ENCODE measurements at places on chromosomes 1 and 21.

- no peak for DNase-seq
Measured at GRCh38 chr1:50139339-50140181, 30.8 kb downstream of the ELAVL4 start.

GRCh38 chr1:234881893-234882771 is 246.5 kb downstream of the TOMM20 start:
- no peak for DNase-seq

DNA sequence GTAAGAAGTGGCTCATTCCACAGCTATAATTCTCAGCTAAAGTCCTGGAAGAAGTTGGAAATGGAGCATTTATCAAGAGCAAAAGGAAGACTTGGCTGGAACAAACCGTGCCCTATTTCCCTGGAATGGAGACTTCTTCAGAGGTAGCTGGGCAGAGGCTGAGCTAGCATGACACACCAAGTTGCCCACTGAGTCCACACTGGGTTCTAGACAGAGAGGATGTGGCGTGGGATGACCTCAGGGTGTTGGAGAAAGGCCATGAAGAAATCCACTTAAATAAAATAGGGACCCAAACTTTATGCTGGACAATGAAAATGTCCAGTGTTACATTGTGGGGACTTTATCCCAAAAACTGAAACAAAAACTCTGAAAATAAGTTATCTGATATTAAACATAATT is 116.2 kb downstream of the KCNJ6 start:
- no peak for DNase-seq

GRCh38 chr1:86998280-86998679 is 83.8 kb downstream of the HS2ST1 start:
- no peak for DNase-seq

GRCh38 chr1:19529664-19530063 is 44.3 kb upstream of the CAPZB start:
- DNase-seq, result no peak

GRCh38 chr1:36829066-36829465 is 205.2 kb downstream of the GRIK3 start:
- no peak for DNase-seq

DNA sequence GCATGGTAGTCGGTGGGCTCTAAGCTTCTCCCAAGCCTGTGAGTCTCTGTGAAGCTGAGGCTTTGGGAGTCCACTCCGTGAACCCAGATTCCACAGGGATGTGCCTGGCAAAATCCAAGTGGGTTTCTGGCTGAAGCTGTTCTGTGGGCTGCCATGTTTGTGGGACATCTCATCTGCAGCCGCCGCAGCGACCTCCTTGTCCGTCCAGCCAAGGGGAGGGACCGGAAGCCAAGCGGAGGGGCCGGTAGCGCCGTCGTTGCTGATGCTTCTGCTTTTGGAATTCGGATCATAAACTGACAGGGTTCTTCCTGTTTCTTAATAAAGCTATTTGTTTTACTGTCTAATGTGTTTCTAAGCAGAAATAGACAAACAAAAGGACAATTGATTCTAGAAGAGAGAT is 13.3 kb downstream of the KIF26B start:
- DNase-seq, result no peak

- no peak for DNase-seq
Measured at GRCh38 chr1:172699111-172699510, 40.2 kb downstream of the FASLG start.

DNA sequence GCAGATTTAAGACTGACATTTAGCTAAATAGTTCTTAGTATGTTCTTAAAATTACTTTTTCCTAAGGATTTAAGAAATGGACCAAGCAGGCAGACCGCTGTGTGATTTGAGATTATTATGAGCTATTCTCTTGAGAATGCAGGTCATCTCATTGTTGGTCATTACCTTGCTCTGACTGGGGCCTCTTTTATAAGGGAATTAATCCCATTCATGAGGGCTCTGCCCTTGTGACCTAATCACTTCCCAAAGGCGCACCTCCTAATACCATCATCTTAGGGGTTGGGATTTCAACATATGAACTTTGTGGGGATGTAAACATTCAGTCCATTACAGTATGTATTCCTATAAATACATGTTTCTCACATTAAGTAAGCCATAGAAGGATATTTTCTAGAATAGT is 24.2 kb downstream of the OSBPL9 start:
- no peak for DNase-seq

GRCh38 chr1:119602169-119602568 is 45.9 kb downstream of the ZNF697 start:
- DNase-seq, result no peak

DNA sequence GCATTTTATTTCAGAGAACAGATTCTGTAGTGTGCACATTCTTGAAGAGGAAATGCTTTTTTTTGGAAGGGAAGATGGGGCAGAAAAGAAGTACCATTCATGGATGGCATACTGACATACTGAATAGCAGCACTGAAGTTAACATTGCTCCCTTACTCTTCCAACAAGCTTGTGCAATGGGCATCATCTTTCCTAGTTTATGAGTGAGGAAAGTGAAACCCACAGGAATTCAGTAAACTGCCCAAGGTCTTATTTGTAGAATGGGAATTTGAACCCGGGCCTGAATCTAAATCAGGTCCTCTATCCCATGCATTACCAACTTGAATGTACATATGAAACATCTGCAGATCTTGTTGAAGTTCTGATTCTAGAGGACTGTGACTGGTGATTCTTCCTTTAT is 215.7 kb upstream of the FGGY start:
- no peak for DNase-seq

GRCh38 chr21:45533361-45533845 is 8.8 kb downstream of the SLC19A1 start:
- DNase-seq, result no peak

GRCh38 chr21:35475762-35476161 is 426.7 kb upstream of the RUNX1 start:
- no peak for DNase-seq

GRCh38 chr21:26445440-26445839 is 127.6 kb downstream of the CYYR1 start:
- no peak for DNase-seq

- no peak for DNase-seq
Measured at GRCh38 chr1:241142493-241142892, 214.5 kb downstream of the RGS7 start.

DNA sequence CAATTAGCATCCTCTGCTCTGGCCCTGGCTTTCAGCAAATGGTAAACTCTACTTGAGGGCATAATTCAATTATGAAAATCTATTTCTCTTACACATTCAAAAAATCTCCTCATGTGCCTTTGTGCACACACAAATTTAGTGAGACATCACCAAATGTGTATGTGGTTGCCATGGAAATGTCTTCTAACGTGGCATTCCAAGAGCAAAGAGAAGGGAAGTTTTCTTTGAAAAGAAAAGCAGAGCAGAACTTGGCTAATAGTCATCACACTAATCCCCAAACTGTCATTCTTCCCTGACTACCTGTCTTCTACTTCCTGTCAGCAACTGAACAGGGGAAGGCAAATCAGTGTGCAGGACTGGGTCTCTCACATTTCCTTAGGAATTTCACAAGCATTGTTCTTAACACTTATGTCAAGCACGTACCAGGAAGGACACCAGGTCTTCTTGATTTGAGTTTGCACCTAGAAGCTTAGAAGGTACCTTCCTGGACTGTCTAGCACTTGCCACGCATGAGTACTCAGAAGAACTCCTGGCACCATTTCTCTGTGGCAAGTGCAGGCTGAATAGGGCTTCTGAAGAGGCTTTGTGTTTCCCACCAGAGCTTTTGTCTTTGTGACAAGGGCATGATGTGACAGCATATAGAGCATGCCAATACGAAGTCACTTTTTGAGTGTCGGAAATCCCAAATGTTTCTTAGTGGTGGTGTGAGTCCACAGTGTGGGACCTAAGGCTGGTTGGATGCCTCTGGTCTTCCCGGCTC is 32.3 kb downstream of the MAN1C1 start:
- peak; percentile 55 for DNase-seq

DNA sequence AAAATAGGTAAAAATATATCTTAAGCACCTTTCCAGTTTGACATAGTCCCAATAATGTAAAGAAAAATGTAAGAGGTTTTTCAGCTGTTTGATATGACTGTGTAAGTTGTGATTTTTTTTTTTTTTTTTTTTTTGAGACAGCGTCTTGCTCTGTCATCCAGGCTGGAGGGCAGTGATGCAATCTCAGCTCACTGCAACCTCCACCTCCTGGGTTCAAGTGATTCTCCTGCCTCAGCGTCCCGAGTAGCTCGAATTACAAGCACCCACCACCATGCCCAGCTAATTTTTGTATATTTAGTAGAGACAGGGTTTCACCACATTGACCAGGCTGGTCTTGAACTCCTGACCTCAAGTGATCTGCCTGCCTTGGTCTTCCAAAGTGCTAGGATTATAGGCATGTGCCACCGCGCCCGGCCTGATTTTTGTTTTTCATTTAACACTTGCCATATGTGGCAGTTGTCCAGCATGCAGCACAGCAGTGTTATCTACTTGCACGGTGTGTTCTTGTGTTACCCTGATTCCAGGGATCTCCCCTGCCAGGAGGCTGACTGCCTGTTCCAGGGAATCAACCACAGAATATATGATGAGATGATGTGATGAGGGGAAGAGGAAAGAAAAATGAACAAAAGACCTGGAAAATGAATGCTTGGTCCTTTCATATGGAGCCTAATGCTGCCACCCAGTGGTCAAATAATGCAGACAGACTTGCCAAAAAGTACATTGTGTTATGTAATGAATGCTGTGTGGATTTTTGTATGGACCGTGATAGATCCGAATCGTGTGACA is 79.0 kb downstream of the RAVER2 start:
- no peak for DNase-seq

DNA sequence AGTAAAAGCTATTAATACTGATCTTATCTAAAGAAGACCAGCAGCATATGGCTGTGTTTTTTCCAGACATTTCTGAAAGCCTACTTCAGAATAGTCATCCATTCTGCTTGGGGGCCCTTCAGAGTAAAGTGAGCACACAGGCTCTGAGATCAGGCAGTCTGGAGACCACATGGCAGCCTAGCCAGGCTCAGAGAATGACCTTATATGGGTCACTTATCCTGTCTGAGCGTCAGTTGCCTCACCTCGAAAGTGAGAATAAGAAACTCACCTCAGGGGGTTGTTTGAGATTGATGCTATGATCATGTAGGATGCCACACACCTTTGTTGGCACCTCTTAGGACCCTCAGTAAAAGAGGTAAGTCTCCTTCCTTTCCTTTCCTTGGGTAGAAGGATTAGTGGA is 270.4 kb downstream of the GRIK1 start:
- DNase-seq, result no peak
